Activated CD4-positive, CD25-positive, alpha-beta regulatory T cell treated with anti-CD3 and anti-CD28 coated beads, Interleukin-2, amount 50 U/mL, for 72 hours (primary cell): ENCODE measurements at places on chromosomes 3 and 15.

DNA sequence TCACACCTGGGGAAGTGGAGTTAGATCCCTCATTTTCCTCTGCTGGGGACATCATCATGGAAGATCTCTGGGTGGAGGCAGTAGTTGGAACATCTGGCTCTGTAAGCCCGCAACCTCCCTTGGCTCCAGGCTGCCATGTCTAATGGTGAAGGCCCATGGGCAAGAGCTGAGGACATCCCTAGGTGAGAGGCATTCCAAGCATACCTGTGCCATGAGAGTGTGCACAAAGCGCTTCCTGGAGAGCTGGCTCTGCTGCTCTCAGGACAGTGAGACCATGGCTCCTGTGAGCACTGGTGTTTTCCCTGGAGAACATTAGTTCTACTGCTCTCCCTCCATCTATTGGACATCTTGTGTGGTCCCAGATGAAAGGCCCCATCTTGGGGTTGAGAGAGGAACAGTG is 7.7 kb downstream of the MAPKAPK3 start:
- DNase-seq: no peak

DNA sequence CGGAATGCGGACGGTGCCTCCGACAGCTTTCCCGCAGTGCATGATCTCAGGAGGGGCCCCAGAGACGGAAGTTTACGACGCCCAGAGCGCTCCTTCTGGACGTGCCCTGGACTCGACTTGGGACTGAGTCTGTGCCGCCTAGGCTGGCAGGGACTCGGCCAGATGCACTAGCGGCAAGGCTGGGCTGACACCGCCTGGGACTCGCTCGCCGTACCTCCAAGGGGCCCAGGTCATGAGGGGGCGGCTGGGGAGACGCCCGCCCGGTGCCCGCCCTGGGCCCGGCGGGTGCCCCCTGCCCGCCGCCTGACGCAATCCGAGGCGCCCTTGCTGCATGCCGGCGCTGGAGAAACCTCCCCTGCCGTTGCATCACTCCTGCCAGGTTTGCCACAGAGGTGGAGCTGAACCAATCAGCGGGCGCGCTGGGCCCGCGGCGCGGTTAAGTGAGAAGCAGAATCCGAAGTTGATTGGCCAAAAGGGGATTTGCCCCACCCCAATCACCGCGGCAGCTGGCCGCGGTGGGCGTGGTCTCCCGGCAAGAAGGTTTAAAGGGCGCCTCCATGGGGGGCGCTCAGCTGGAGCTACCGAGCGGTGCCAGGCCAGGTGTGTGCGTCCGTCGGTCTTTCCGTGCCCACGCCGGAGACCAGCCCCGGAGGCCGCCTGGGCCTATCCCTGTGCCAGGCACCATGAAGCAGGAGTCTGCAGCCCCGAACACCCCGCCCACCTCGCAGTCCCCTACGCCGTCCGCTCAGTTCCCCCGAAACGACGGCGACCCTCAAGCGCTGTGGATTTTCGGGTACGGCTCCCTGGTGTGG is at the start of gene CHAC1:
Gene CHAC1, plus strand, starts transcription at position 571 of the 812 bp plus-strand sequence. Its CDS starts 113 bp downstream, at position 684.
- peak; percentile 94 for DNase-seq

- DNase-seq: no peak
Observed at GRCh38 chr3:178690571-178690970, 154.3 kb downstream of the KCNMB2 start.

- no peak for DNase-seq
Observed at GRCh38 chr3:131597816-131598215, 95.0 kb upstream of the MRPL3 start.

DNA sequence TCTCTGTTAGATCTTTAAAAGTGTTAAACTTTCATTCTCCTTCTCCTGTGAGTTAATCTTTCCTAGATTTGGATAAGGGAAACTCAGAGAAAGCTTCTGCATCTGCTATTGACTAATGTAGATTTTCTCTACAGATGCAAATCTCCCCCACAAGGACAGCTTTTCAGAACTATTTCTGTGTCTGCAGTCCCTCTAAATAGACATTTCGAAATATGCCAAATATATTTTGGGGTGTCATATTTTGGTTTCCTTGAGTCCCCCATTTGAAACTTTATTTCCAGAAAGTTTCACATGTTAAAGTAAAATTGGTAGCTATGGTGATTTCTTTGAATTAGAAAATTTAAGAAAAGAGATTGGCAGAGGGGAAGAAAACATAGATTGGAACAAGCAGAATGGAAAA is 852.3 kb upstream of the ALCAM start:
- DNase-seq: no peak

DNA sequence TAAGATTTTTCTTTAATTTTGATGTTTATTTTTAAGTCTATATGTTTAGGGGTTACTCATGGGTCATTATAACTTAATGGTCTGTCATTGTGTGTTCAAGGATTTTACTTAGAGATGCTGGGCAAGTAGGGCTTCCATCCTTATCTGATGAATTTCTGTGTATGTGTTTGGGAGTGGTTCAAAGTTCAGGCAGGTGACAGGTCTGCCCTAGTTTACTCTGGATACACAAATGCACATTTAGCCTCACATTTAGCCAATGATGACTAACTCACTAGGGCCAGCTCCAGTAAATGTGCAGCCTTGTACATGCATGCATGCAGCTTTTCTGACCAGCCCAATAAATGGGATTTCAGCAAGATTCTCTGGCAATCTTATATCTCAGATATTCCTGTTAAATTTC is 554.1 kb downstream of the SI start:
- no peak for DNase-seq

DNA sequence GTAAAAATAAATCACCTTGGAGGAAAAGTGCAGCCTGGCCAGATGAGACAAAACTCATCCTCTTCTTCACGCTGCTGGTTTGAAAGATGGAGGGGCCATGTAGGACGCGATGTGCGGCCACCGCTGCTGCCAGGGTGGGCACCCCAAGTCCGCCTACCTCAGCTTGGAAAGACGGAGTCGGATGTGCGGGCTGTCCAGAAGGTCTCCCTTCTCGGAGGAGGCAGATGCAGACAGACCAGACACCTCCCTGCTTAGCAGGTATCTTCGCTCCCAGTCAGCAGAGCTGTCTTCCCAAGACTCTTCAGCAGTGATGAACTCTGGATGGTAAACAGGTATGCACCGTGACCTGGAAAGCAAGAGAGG is 71.4 kb downstream of the OCA2 start:
- DNase-seq: no peak

GRCh38 chr15:91568036-91568435 is 285.5 kb upstream of the SLCO3A1 start:
- no peak for DNase-seq

DNA sequence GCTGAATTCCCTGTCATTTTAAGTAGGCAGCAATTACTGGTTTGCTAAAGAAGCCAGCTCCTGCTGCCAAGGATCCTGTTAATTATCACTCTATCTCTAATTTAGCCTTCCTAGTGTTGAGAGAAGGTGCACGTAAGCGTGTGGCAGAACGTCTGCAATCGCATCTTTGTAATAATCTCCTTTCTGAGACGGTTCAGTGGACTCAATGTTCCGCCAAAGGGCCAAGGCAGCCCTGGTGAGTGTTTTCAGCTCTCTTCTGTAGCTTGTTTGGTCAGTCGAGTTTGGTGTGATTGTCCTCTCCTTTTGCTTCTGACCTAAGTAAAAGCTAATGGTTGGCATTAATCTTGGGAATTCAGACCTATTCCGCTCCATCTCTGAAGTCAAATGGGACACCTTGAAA is 24.2 kb downstream of the MITF start:
- no peak for DNase-seq

- no peak for DNase-seq
Observed at GRCh38 chr3:4418156-4418555, 48.9 kb downstream of the SUMF1 start.

DNA sequence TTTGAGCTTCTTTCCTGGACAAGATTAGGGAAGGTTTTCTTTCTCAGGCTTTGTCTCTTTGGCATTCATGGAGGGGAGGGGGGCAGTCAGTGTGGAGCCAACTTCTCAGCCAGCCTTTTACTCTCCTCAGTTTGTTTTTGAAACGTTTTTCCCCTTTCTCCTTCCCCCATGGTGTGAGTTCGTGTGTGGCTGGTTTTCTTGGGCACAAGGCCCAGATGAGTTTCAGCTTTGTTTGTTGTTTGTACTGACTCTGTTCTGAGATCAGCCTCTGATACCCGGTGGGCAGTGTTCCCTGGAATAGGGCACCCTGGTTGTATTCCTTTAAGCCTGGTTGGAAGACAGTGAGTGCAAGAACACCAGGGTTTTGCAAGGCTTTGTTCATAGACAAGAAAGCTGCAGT is 168.2 kb upstream of the RARB start:
- DNase-seq: no peak

DNA sequence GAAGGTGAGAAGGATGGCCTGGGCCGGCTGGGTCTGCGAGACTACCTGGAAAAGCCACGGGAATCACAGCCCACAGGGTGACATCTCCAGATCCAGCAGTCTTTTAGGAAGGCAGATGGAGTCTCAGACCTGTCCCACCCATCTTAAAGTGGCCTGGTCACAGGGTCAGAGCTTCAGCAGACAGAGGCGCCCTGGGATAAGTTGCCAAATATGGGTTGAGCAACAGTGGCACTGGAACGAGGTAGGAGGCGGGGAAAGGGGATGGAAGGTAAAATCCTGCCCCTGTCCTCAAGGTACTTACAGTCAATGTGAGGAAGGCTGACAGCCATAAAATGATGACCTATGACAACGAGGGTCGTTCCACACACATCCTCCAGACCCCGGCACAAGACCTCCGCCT is 80.7 kb downstream of the LIPC start:
- DNase-seq: no peak

DNA sequence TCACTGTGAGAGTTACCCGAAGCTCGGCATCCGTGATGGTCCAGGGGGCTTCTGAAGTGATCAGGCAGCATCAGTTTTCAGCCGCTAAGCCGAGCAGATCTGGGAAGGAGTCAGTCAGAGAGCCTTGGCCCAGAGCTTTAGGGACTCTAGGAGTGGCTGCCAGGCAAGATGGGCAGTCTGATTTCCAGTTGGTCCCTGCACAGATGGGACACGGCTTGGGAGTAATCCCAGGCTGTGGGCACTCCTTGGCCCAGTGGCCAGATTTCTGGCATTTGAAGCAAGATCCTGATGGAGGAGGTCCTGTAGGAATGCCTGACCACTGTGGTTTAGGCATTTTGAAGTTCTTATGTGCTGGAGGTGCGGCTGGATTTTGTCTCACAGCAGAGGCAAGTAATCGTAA is 10.5 kb upstream of the IP6K2 start:
- DNase-seq: no peak

GRCh38 chr15:50676799-50677483 is 9.7 kb downstream of the TRPM7 start:
- DNase-seq: no peak

DNA sequence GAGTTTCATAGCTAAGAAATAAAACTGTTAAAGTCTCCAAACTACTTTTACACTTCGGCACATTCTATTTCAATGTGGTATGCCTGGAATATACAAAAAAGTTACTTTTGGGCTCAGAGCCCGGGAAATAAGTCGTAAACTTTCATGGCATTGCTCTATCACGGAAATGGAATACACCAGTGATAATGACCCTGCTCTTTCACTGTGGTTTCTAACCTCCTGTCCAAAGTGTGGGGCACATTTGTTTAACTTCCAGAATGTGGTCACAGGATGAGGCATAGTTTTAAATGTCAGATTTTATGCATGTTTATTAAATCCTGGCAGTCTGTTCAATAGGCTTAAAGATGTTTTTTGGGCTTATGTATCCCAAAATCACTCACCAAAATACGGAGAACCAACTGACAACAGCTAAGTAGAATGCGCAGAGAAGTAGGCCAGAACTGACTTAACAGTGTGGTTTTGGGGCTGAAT is 5.1 kb downstream of the CXCR6 start:
- no peak for DNase-seq

GRCh38 chr15:74384881-74385643 is 17.6 kb upstream of the CYP11A1 start:
- peak; percentile 63 for DNase-seq

DNA sequence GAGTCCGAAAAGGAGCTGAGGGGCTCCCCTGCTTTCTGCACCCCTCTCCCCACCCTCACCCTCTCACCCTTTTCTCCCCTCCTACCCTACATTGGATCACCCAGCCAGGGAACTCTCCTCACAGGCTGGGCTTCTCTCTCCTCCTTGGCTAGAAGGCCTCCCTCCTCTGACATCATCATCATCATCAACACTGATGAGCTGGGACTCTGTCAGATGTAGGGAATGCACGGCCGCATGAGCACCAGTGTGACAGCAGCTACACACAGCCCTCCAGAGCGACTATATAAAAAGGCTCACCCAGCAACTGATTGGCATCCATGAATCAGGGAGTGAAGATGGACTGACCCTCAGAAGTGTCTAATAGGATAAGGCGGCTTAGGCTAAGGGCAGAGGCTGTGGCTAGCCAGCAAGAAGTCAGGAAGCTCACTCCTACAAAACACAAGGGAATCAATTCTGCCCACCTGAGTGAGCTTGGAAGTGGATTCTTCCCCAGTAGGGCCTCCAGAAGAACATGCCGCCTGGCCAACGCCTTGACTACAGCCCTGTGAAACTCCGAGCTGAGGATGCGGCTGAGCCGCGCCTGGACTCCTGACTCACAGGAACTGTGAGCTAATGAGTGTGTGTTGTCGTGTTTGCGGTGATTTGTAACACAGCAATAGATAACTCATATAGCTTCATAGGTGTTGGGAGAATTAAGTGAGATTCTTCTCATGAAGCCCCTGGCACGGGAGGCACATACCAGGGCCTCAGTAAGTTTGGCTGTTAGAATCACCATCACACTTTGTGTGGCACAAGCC is 147.6 kb downstream of the FAM43A start:
- no peak for DNase-seq

GRCh38 chr3:139652561-139652960 is 25.2 kb downstream of the NMNAT3 start:
- no peak for DNase-seq

- no peak for DNase-seq
Observed at GRCh38 chr15:95698230-95698629, 632.3 kb upstream of the NR2F2 start.

DNA sequence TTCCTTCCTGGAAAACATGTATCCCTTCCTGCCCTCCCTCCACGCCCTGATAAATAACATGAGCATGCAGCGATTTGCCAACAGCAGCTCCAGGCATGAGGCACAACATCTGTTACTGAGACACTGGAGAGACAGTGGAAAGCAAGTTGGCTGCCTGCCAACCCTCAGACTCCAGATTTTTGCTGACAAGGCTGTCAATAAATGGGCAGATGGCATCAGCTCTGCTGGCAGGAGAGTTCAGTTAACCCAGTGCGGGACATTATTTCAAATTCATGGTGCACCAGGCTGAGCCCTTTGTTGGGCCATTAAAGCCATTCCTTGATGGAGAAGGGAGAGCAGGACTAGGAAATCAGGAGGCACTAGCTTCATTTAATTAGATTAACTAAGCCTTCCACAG is 293.3 kb downstream of the MEX3B start:
- DNase-seq: no peak

DNA sequence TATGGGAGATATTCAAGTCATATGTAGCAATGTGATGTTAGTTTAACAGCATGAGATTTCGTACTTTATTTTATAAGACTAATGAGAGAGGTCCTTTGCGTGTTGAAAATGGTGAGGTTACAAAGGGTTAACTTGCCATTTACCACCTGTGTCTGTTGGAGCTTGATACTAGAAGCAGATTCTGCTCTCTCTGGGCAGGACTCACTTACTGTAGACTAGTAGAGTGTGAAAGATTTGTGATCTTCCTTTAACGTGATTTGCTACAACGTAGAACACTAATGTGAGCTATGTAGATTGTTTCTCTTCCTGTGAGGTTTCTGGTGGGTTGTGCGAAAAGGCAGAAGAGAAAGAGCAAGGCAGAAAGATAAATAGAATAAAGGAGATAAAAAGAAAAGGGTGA is 1.1 kb downstream of the TP63 start:
- DNase-seq: no peak

GRCh38 chr3:195154111-195154791 is 116.7 kb downstream of the XXYLT1 start:
- DNase-seq: no peak

- no peak for DNase-seq
Observed at GRCh38 chr3:79986338-79986737, 218.5 kb upstream of the ROBO1 start.
